ENCODE measurements at places on chromosomes 12 and 14.

DNA sequence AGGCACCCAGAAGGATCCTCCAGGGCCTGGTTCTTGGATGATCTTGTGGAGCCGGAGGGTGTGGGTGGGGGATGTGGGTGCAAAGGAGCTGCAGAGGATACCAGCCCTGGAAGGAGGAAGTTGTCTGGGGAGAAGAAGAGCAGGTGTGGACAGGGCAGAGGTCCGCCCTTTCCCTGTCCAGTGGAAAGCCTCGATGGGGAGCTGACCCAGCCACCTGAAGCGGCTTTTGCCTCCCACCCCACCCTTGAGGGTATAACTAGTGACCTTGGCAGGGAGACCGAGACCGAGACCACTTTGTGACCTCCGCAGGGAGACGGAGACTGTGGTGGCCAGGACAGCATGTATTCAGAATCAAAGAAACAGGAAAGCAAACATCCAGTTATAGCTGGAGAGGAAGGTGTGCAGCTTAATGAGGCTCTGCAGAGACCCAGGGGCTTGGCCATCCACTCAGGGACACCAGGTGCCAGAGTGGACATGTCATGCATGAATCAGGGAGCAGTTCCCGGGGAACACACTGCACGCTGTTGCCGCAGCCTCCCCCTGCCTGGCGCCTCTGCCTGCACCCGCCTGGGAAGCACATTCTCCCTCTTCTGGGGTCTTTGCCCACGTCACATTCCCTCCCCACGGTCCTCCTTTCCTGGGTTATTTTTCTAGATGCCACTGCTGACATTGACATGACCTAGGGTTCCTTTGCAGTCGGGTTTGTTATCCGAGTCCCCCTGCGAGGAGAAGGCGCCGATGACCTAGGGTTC, 87.7 kb downstream of the ADGRD1 start:
- DNase-seq: no peak

DNA sequence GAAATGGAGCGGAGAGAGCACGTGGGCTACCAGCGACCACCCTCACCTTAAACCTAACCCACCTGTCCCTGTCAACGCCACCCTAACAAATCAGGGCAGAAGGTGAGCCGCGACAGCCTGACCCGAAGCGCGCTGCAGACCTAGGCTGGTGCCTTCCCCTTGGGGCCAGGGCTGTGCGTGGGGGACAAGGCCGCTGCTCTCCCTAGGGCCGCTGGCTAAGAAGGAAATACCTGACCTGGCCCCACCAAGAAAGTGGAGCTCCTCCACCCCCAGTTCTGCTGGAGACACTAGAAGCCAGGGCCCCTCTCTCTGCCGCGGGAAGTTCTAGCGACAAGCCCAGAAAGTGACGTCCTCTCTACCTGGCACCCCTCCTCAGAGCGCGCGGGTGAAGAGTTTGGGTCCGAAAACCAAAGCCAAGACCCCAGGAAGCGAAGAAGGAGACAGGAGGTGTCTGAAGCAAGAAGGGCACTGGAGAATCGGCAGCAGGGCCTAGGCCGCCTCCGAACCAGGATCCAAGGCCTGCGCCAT, 7.5 kb downstream of the SIX1 start:
- no peak for DNase-seq

GRCh38 chr12:11953523-11953922, 117.2 kb upstream of the BCL2L14 start:
- DNase-seq: no peak

GRCh38 chr12:70660620-70661219, 23.5 kb upstream of the PTPRB start:
- no peak for DNase-seq

DNA sequence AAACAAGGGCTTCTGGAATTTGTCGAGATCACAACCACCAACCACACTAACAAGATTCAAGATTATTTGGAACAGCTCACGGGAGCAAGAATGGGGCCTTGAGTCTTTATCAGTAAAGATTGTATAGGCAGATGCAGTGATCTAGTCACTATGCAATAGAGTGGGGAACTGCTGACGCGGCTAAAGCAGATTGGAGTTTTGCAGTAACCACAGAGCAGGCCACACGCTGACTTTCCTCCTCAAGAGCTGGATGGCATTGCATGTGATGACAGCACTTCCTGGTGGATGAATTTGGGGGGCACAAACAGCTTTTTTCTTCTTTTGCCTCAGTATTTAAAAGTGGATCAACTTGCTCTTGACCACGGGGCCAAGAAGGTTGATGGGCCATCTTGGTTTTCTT, 46.0 kb downstream of the KCNK13 start:
- no peak for DNase-seq

DNA sequence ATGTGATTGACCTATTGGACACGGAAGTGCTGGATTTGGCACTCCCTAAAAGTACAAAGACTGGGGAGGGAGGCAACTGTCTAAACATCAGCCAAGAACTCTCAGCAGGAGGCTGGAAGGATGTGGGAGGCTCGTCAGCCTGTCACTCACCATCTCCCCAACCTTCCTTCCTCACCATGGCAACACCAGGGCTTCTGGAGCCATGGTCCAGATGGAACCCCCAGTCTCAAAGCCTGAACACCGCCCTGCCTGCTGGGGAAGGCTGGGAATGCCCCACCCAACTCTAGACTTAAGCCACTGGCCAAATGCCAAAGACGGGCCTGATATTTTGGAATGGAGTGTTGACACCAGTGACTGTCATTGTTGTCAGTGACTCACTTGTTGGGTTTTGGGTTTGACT, 55.3 kb downstream of the GALNT16 start:
- no peak for DNase-seq

DNA sequence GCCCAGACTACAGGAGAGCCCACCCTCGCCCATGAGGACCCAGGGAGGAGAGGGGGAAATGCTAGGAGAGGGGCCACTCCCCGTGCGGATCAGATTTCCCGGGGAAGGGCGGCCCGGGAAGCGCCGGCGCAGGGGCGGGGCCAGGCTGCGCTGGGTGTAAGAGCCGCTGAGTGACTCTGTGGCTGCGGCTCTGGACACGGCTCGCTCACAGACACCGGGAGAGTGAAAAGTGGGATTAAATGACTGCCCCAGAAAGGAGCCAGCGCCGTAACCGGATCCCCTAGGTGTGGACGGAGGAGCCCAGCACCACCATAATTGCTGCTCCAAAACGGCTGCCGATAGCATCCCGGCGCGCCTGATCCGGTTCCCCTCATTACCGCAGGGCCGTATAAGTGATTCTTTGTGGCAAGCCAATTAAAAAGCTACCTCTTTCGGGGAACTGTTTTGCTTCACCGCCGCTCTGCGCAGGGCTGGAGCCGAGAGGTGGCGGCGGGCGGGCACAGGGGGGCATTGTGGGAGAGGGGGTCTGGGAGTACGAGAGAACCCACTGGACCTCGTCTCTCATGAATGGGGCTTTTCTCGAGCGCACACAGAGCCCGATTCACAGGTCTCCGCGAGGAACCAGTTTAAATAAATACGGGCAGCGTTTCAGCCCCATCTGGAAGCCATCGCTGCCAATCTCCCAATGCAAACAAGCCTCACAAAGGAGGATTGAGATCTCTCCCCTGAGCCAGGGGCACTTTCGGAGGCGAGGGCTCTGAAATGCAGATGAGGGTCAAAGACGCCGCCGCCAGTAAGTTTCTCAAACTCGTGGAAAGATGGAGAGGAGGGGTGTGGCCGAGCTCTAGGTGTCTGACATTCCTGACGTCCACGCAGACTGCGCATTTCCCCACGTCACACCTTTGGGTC, 2.5 kb downstream of the COL2A1 start:
- DNase-seq: no peak

GRCh38 chr14:102138961-102139285, 774 bp upstream of the WDR20 start:
- DNase-seq: no peak

- DNase-seq: no peak
These were observed 284.7 kb downstream of the DUSP6 start for GRCh38 chr12:89067421-89068187.

GRCh38 chr12:125907351-125907750, 842.1 kb downstream of the AACS start:
- DNase-seq: no peak

- no peak for DNase-seq
These were observed 1.2 kb upstream of the ARL6IP4 start for GRCh38 chr12:122979001-122979907.
